Bronchus fibroblast of lung (primary cell): ENCODE measurements at places on chromosomes 6 and 20. TPM values are rescaled to one million over a fixed set of nuclear protein-coding genes. Genes with fewer than 3 reads are reported as not detected.

The SRMS gene
- total RNA-seq = not detected in 2 replicates

The FERMT1 gene
- total RNA-seq = 4.9 and 5.1 TPM in 2 replicates

The CCN2 gene
- 76.4 and 82.4 TPM in 2 replicates for total RNA-seq

The THBD gene
- total RNA-seq = 1.5 and 1.6 TPM in 2 replicates
